ENCODE measurements at places on chromosomes 2 and 18.

DNA sequence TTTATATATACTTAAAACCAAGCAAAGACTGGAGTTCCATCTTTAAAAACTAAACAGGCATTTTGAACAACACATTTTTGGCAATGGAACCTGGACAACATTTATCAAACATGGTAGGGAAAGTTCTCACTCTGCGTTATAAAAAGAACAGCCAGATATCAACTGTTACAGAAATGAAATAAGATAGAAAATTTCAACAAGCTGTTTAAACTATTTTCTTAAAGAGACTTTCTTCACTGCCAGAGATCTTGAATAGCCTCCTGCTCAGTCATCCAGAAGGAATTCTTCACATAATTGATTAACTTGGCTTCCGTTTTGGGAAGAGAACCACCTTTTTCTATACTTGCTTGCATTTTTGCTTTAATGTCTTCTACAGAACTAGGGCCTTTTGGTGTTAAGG, 166.0 kb upstream of the PIK3C3 start:
- DNase-seq, result no peak

GRCh38 chr2:113248997-113249770, 29.5 kb downstream of the PAX8 start:
- DNase-seq, result peak; percentile 28

- peak; percentile 51 for DNase-seq
These were observed 74.9 kb upstream of the APCDD1 start for GRCh38 chr18:10379522-10379921.

- DNase-seq, result peak; percentile 45
These were observed at the start of gene ACOXL for GRCh38 chr2:110732422-110733413. TSS of gene ACOXL (plus strand) at chr2:110732573. CDS start at chr2:110768390, 35,817 bp downstream.

GRCh38 chr2:105379741-105380186, 19.1 kb downstream of the FHL2 start:
- no peak for DNase-seq

- no peak for DNase-seq
These were observed 125.9 kb upstream of the NDUFV2 start for GRCh38 chr18:8976606-8977005.

DNA sequence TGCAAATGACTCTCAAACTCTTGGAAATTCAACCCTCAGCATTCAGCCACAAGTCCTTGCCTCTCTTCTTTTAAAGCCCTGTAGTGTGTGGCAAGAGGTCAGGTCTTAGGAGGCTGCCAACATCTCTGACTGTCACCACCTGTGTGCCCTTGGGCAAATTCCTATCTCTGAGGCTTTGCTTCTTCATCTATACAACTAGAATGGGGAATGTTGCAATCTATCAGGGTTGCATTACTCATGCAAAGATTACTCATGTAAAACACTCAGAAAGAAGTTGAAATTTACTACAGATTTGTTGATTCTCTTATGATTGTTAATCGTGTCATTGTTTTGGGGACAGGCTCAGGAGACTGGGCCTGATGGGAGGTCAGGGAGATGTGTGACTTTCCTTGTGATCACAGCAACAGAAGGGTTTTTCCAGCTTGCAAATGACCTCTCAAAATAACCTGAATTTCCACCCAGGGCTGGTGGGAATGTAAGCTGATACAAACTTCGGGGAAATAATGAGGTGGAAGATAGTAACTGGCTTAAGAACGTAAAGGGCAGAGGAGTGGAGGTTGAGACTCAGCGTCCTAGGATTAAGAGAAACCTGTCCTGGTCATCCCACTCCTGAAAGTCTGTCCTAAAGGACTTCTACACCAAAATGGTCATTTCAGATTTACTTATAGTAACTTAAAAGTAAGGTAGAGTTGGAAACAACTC, 32.1 kb upstream of the SIGLEC15 start:
- DNase-seq, result no peak

GRCh38 chr18:62346333-62347088, 21.4 kb downstream of the TNFRSF11A start:
- no peak for DNase-seq

DNA sequence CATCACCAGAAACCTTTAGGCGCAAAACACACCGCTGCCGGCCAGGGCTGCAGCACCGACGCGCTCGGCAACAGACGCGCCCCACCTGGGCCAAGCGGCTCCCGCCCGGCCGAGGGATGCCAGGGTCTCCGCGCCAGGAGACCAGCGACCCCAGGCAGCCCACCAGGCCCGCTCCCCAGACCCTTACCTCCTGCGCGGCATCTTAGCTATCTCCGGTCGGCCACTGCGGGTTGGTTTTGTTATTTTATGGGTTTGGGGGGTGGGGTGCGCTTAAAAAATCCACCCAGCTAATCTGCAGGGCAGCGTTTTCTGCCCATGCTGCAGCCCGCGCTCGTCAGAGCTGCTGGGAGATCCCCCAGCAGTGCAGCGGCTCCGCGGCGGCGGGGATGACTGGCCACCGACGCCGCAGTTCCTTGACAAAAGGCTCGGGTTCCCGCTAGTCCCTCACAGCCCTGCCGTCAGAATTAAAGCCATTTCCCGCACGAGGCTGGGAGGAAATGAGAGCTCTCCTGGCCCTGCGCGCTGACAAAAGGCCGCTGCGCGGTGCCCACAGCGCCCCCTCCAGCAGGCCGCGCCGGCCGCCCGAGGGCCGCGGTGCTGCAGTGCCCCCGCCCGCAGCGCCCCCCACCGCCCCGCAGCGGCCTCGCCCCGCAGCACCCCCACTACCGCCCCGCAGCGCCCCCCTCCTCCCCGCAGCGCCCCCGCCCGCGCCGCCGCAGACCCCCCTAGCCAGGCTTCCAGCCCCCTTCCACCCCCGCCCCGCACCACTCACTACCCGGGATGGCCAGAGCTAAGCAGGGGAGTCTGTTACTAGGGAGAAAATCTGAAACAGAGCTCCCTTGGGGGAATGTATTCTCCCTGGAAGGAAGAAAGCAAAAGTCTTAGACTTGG, at the start of gene ADD2:
Gene ADD2, minus strand, starts transcription at position 502 of the 891 bp plus-strand sequence. CDS start 61,792 bp downstream, outside the sequence.
- DNase-seq, result peak; percentile 73

DNA sequence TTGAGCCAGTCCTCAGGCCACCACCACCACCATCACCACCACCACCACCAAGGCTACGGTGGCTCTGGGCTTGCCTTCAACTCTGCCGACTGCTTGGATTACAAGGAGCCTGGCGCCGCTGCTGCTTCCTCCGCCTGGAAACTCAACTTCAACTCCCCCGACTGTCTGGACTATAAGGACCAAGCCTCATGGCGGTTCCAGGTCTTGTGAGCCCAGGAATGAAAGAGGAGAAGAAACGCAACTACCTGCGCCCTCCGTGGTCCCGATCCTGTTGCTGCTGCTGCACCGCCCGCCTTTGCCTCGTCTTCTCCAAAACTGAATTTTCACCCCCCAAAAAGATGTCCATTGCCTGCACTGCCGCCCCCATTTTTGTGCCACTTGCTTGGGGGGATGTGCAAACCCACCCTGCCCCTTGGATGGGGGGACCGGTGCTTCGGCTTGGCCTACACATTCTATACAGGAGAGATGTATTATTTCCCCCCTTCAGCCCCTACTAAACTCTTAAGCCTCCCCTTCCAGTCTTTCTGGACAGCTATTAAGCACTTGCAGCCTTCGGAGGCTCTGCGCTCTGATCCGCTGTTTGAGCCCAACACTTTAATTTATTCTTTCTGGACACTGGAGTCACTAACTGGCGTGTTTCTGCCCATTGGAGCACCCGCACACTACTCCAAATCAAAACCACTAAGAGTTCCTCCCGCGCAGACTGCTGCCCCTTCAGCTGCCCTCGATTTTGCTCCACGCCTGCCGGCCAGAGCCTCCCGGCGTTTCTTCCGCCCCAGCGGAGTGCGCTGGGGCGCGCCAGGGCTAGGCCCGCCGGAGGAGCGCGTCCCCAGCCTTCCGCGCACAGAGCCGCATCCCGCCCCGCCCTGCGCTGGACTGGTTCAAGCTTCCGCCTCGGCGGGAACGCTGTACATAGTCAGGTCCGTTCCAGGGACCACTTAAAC, 5.7 kb downstream of the OTX1 start:
- DNase-seq, result no peak

GRCh38 chr2:176132205-176133171, 3.0 kb downstream of the HOXD8 start:
- DNase-seq, result peak; percentile 74

GRCh38 chr18:55420665-55421307, 167.2 kb downstream of the TCF4 start:
- no peak for DNase-seq

DNA sequence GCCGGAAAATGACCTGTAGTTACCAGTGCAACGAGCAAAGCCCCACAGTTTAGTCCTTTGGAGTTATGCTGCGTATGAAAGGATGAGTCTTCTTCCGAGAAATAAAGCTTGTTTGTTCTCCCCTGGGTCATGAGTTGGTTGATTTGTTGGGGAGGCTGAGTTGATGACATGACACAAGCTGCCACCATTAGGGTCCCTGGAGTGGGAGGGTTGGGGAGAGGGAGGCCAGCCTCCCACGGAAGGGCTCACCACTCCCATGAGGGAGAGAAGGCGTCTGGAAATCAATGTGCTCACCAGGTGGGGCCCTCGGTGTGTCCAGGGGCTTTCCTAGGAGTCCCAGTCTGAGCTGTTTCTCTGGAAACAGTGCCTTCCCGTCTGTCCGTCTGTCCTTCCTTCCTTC, 7.4 kb upstream of the DGKD start:
- no peak for DNase-seq

All from NCI-H526 treated with DMSO at 0.1 percent for 48 hours (cell line).